ENCODE measurements at places on chromosomes 5 and 9.

GRCh38 chr9:36995927-36996705 is 38.0 kb downstream of the PAX5 start:
- peak; percentile 32 for DNase-seq

GRCh38 chr9:37221489-37222106 is 101.2 kb downstream of the ZCCHC7 start:
- DNase-seq, result no peak

DNA sequence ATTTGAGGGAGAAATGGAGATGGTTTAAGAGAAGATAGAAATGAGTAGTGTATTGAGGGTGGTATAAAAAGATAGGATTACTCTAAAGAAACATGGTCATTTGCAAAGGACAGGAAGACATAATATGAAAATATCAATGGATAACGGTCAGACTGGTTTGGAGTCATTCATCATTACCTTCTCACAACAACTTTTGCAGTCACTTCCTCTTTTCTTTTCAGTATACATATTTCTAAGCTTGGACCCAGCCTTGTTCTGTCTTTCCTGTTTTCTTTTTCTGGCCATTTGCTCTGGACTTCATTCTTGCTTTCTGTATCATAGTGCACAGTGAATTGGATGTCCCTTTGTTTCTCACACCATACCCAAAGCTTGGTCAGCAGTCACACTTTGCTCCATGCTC is 966.5 kb upstream of the TYRP1 start:
- no peak for DNase-seq

- DNase-seq, result no peak
These were observed 49.5 kb downstream of the KLF4 start for GRCh38 chr9:107439991-107440456.

- no peak for DNase-seq
These were observed 280.6 kb downstream of the EPB41L4A start for GRCh38 chr5:112138526-112138925.

DNA sequence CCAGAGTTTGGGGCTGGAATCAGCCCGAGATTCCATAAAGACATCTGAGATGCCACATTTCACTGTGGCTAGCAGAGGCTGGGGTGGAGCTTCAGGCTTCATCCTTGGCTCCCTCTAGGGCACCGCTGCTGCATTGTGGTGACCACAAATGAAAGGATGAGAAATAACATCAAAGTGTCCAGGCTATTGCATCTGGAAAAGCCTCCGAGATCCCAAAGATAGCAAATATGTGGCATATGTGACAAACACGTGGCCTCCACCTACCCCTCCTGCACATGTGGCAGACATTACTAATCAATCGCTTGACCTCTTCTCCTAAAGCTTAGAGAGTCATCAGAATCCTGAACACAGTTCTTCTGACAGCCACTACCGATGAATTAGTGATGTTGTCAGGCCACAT is 4.5 kb downstream of the SPARC start:
- no peak for DNase-seq

GRCh38 chr5:149675610-149676201 is 54.4 kb upstream of the PPARGC1B start:
- DNase-seq, result no peak

DNA sequence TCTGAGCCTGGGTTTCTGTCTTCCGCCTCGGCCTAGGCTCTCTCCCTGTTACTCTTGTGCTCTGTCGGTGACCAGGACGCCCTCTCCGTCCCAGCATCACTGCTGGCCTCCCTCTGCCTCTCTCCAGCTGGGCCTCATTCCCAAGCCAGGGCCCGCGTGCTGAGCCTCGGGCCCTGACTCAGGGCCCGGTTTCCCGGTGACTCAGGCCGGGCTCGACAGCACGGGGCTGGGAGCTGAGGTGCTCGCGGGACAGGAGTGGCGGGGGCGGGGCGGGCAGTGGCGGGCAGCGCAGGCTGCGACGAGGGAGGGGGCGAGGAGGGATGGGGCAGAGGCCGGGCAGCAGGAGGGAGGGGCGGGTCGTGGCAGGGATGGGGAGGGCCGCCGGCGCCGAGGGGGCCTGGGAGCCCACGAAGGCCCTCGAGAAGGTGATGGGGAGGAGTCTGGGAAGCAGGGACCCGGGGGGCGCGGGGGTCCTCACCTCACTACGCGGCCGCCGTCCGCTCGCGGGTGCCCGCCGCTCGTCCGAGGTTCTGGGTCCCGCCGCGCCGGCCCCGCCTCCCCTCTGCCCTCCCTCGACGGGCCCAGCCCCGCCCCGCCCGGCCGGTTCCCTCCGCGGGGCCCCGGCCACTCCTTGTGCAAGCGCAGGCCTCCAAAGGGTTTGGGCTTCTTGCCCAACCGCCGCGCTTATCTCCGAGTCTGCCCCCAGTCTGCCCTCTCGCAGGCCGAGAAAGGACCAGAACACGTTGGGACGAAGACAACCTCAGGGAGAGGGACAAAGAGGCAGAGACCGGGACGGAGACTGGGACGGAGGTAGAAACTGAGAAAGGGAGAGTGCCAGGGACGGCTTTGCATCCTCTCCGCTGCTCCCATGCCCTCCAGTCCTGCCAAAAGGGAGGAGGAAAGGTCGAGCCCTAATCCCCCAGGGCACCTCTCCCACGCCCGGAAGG is at the start of gene ARAP3:
Gene ARAP3 (minus strand): TSS at position 536 of the 947 bp plus-strand sequence. CDS start 1,744 bp downstream, outside the sequence.
- DNase-seq, result peak; percentile 44

GRCh38 chr9:86942281-86943200 is 4.8 kb downstream of the GAS1 start:
- no peak for DNase-seq

DNA sequence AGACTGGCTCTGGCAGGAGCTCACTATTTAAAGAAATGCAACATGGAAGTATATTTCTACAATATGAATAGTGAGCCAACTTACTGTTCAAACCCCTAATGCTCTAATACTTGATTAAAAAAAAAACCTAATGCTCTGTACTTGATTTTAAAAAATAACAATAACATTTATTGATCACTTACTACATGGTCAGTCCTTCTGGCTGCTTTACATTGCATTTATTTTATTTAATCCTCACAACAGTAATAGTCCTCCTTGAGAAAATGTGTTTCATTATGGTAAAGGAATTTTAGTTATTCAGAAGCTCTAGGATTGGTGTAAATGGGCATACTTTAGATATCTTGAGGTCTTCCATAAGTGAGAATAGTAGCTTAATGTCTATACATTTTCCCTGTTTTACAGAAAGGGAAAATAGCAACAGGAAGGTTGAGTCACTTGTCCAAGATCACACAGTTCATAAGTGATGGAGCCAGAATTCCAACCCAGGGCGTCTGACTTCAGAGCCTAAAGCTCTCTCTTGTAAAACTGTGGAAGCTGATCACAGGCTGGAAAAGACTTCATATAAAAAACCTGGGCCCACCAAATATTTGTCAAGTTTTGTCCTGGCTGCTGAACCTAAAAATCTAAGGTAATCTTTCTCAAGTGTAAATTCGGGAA is 1.0 kb downstream of the STARD4 start:
- no peak for DNase-seq

GRCh38 chr5:90888511-90889324 is 330.1 kb downstream of the ADGRV1 start:
- no peak for DNase-seq

GRCh38 chr5:135641319-135641718 is 62.5 kb upstream of the CXCL14 start:
- no peak for DNase-seq

DNA sequence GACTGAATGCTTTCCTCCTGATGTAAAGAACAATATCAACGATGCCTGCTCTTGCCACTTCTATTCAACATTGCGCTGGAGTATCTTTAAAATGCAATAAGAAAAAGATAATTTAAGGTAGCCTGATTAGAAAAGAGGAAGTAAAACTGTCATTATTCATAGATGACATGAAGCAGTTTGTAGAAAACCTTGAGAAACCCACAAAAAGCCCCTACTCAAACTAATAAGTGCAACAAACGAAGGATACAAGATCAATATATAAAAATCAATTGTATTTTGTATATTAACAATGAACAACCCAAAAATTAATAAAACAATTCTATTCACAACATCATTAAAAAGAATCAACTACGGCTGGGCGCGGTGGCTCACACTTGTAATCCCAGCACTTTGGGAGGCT is 76.4 kb upstream of the CKMT2 start:
- no peak for DNase-seq

DNA sequence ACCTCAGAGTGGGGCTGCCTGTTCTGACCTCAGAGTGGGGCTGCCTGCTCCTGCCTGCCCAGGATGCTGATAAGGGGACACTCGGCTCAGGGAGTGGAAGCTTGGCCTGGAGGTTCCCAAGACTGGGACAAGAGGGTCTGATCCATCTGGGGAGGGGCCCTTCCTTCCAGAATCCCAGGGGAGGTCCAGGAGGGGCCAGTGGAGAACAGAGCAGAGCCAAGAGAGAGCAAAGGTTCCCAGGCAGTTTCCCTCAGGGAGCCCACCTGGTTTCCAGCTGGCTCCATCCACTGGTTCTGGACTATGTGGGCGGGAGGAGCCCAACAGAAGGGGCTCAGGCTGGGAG is 49.1 kb upstream of the RNU6ATAC start:
- no peak for DNase-seq

DNA sequence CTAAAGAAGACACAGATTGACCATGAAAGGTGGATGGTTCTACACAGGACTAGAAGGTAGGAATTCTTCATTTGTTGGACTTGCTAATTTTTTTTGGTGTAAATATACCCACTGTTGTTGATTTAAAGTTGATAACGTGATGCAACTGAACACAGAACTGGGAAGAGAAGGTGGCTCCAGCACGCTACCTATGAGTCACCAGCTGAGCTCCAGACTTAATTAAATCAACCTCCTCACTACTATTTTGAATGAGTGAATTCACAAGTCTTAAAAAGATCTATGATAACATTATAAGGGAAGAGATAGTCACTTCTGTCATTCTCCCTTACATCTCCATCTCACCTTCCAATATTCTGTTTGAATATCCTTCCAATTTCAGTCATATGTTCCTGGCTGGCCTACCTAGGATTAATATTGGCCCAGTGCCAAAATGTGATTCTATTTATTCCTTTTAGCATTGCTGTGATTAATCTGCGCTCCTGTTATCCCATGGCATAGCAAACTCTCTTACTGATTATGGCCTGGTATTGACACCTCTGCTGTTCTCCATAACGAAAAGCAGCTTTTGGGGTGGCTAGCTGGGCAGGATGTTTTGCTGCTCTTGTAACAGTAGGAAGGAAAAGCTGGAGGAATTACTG is 135.9 kb upstream of the CCDC152 start:
- DNase-seq, result no peak

- no peak for DNase-seq
These were observed 332.3 kb upstream of the IRX4 start for GRCh38 chr5:2214910-2215590.

- no peak for DNase-seq
These were observed 3.3 kb upstream of the CDC20B start for GRCh38 chr5:55176176-55176818.

- no peak for DNase-seq
These were observed 494.6 kb downstream of the ENC1 start for GRCh38 chr5:74145951-74146350.

DNA sequence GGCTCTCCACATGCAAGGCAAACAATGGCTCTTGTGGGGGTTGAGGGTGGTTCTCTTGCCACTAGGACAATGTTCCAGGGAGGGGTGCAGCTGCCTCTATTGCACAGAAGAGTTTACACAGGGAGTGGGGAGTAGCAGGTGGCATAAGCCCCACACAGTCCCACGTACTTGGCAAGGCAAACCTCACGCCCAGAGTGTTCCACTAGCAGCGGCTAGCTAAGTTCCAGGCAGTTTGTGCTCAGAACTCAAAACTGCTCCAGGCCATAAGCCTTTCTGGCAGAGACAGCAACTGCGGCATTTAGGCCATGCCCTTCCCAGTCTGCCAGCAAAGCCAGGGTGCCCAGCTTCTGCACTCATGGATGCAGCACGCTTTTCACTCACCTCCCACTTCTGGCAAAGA is 29.0 kb upstream of the BTNL3 start:
- no peak for DNase-seq

DNA sequence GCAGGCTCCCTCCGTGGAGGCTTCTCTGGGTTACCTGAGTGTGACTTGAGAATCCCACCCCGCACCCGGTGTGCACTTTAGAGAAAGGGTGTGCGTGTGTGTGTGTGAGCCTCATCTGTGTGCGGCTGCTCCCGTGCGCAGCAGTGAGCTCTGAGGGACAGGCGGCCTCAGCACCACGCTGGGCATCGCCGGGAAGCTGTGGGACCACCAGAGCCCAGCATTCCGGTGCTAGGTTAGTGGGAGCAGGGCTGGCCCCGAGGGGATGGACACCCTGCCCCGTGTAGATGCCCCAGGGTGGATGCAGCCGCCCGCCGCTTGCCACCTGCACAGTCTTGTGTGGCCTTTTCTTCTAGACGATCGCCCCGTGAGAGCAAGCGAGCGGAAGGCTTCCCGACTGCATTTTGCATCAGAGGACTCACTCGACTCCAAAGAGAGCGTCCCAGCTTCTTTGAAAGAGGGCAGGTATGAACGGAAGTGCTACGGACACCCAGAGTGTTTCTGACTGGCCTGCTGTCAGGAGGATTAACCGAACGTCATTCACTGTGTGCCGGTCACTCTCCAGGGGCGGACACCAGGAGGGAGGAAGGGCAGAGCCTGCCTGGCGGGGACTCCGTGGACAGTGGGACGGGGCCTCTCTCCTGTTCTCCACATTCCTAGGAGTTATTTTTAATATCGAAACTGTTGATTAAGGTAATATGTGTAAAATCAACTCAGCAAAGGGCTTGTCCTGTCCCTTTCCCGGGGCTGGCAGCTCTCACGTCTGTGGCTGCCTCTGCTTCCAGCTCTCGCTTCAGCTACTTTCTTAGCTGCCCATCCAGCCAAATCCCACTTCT is 12.2 kb downstream of the CEP72 start:
- peak; percentile 4 for DNase-seq

- no peak for DNase-seq
These were observed 217.3 kb upstream of the KLF4 start for GRCh38 chr9:107706701-107707427.

DNA sequence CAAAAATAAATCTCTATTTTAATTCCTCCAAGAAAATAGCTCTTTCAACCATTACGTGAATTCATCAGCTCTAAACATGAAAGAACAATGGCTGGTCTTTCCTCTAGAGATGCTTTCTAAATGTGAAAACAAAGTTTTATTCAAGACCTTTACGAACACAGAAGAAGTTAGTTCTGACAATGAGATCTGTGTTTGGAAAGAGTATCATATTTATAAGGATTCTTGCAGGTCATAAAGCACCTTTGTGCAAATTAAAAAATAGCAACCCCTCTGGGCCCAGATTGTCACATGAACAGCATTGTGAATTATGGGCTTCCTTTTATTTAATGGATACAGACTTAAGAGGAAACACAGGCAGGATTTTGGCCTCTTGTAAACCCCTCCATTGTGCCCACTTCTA is 17.7 kb upstream of the FTMT start:
- no peak for DNase-seq

- DNase-seq, result no peak
These were observed 24.0 kb downstream of the PTGES2 start for GRCh38 chr9:128103589-128103962.

DNA sequence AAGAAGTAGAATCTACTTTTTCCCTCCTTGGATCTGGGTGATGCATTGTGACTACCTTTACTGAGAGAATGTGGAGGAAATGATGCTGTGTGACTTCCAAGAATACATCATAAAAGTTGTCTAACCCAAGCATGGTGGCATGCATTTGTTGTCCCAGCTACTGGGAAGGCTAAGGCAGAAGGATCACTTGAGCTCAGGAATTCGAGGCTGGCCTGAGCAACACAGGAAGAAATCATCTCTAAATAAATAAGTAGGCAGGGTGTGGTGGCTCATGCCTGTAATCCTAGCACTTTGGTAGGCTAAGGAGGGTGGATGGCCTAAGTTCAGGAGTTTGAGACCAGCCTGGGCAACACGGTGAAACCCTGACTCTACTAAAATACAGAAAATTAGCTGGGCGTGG is 143.2 kb upstream of the VLDLR start:
- no peak for DNase-seq
